Fibroblast of skin of back (primary cell): ENCODE measurements at places on chromosomes 3 and 15.
A peak's percentile ranks its signal among the peaks of the same experiment; 100 is the strongest.

DNA sequence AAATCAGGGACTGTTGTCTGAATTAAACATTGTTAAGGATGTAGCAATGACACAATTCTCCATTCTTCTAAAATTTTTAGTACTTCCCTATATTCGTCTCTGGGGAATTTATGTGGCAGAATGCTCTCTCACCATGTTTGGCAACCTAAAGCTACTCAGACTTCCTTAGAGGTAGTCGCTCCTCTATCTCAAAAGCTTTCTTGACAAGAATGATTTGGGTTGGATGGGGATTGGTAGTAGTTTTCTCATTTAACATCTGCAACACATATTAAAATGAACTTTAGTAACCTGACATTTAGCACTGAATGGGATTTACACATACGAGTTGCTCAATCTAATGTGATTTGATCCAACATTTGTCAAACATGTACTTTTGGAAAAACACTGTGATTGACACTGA lies 233.3 kb downstream of the RBMS3 start:
- no peak for DNase-seq

DNA sequence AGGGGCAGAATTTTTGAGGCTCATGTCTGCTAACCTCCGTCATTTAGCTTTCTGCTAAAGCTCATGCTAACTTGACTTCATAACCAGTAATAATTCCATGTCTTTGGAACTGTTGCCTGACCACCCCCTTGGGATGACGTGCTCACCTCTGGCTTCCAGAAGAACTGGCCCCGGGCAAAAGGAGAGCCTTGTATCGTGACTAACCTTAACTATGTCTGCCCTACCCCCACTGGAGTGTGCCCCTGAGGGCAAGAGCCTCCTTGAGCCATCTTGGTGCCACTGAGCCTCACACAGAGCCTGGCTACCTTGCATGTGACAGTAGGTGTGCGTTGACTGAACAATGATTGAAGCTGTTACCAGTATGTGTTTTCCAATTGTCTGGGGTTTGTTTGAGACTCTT lies 4.7 kb downstream of the LRRK1 start:
- DNase-seq = no peak

DNA sequence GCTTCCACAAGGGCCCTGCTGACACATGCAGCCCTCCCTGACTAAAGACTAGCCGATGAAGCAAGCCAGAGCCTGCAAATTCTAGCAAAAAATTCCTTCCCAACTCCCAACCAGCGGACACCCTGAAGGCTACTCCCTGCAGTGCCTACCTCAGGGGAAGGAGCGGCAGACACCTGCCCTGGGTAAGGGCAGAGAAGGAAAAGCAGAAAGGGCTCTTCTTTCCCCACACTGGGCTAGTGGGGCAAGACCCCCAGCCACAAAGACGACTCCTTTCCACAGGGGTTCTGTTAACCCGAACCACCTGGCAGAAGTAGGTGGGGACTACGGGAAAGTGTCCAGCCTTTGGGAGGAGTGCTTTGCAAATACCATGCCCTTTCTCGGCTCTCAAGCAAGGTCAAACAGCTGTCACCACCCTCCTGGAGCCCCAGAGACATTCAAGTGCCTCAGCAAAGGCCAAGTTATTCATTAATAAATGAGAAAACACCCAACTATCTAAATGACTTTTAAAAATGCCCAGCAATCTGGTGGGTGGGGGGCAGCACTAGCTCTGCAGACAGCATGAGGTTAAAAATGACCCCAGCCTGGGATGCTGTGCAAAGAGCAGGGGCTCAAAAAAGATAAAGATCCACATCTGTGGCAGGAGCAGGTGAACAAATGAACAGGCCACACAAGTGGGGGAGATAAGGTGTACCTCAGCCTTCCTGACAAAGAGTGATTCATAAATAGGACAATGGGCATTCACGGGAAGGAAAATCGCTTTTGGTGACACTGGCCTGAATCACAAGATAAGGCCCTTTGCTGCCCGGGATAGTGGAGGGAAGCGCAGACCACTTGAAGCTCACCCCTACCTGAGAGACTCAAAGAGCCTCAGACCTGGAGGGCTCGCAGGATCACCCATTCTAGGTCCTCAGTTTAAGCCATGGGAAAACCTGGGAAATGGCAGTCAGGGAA lies 33.0 kb downstream of the CCDC12 start:
- no peak for DNase-seq

DNA sequence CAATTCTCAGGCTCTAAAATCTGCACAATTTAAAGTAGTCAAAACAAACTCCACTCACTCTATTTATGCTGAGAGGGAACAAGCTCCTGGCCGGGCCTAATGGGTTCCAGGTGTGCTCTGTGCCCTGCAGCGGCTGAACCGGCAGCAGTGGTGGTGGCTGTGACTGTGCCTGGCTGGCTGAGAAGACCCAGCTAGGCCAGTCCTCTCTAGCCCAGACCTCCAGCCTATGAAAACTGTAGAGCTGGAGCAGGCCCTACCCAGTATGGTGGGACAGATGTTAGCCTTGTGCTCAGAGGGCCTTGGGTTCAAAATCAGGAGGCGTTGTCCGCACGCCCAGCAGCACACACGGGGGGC lies 37.0 kb downstream of the EPHB3 start:
- DNase-seq = no peak

DNA sequence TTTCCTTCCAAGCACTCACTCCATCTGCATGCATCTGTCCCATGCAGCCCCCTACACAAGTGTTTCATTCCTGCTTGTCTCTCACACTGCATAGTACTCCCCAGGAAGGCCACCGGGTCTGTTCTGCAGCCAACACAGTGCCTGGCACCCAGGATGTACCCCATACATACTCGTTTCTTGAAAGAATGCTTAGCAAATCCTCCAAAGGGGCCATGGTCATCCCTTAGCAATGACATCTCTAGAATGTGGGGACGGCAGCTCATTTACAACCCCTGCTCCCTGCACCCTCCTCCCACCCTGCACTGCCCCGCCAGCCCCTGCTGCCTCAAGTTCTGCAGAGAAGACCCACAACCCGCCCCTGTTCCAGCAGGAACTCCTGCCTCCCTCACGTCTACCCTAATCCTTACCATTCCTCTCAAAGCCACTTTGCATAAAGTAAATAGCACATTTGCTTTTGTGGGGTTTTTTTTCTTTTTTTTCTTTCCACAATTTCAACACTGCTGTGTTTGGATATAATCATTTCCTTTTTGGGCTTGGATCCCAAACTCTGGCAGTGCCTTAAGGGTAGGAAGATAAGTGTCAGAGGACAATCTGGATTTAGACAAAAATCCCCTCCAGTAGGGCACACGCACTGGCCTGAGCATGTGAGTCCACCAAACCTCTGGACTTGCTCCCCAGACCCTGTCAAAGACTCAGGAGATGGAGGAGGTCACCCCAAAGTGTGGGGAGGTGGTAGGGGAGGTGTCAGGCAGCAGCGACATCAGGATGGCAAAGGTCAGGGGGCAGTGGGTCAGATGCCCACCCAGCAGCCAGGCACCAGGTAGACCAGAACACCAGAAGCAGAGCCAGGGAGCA lies 68.4 kb downstream of the MEGF11 start:
- DNase-seq = no peak

DNA sequence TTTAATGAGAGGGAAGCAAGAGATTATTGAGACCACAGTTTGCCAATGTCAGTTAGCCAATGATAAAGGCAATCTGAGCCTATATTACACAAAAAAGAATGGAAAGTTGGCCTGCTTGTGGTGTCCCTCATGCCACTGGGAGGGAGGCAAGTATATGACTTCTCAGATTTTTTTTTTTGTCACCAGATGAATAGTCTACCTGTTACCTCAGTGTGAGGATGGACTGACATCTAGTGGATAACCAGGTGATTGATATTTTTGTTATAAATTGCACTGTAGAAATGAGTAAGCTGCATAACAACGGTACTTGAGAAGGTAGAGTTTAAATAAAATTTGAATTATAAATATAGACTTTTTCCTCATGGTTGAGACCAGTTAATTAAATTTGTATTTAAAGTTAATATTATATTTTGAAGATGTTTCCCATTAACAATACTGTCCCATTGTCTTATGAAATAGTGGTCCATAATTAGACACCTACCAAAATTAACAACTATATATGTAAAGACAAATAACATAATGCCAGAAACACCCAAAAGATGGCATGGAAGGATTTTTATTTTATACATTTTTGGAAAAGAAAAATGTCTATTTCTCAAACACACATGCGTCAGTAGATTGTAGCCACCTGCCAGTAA lies 237.8 kb upstream of the GADL1 start:
- peak; percentile 34 for DNase-seq

DNA sequence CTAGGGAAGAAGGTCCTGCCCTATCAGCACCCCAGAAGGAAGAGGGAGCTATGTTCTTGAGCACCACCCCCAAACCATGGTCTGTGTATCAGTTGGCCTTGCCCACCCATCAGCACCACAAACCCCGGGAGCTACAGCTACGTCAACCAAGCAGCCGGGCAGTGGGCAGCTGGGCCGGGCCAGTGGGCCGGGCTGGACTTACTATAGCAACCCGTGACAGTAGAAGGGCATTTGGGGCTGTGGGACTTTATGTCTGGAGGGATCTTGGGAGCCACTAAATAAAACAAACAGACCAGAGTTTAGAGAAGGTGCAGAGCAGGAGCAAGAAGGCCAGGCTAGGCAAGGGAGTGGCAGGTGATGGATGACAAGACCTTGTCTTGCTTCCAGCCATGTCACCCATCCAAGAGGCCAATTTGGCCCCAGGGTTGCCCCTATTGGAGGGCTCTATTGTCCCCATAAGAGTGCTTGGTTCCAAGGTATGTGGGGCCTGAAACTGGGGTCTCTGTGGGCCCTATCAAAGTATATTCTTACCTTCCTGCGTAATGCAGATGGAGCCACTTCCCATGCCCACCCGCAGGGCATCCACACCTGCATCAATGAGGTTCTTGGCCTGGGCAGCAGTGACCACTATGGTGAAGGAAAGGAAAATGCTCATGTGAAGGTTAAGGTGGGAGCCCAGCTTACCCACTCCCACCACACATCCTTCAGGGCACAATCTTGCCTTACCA lies 3.2 kb downstream of the IMPDH2 start:
- no peak for DNase-seq

DNA sequence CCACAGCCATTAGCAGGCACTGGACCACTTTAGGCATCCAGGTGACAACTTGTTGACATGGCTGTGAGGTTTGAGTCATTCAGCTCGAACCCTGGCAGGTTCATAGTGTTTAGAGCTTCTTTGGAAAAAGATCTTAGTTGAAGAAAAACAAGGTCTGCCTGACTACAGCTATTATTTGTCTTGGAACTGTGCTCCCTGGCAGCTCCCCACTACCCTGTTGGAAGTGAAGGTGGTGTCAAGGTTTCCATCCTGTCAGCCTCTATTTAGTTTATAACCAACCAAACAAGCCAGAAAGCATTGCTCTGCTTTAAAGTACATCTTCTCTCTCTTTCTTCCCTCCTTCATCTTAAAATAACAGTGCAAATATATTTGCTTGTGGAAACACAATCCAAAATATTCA lies 56.8 kb downstream of the KAT2B start:
- DNase-seq = no peak

- DNase-seq = no peak
These were observed 193.8 kb upstream of the PPP2R3A start for GRCh38 chr3:135771760-135772159.

- peak; percentile 94 for DNase-seq
These were observed 98.7 kb upstream of the BFSP2 start for GRCh38 chr3:133301194-133301593.

GRCh38 chr3:140391061-140391460 lies 286.8 kb upstream of the TRIM42 start:
- no peak for DNase-seq

- DNase-seq = peak; percentile 61
These were observed 960 bp downstream of the THBS1 start for GRCh38 chr15:39581793-39582285.

DNA sequence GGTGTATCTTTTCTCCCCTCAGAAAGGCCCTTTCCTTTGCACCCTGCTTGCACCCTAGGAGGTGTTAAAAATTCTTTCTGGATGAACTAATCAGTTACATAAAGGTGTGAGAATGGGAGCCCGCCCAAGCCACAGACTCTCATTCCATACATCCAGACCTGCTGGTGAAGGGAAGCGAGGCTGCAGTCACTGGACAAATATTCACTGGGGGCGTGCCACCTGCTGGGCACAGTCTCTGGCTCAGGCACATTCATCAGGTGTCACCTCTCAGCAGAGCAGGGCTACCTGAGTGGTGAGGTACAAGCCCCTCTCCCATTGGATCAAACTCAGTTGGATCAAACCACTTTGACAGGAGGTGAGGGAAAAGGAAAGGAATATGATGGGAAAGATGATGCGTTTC lies 52.0 kb downstream of the NTRK3 start:
- DNase-seq = no peak

- no peak for DNase-seq
These were observed 419.8 kb upstream of the NR2F2 start for GRCh38 chr15:95910643-95911212.

DNA sequence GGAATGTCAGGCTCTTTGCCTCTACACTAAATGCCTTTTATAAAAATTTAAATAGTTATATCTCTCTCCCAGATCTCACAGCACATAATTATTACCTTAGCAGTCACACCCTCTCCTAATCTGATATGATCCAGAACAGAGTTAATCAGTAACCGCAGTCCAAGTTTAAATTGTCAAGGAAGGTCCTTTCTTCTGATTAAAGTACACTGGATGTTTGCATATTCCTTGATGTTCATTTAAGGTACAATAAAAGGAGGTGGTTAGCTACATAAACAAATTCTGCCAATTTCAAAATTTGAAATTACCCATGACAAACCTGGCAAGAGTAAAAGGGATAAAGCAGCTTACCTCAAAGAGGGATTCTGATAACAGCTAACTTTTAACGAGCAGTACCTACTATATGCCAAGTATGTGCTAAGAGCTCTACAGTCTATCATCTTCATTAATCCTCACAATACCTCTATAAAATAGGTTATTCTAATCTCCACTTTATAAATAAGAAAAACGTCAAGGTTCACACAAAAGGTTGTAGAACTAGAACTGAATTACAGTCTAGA lies 4.3 kb downstream of the GOLIM4 start:
- DNase-seq = no peak

GRCh38 chr3:39142067-39142466 lies 11.3 kb downstream of the CSRNP1 start:
- no peak for DNase-seq

GRCh38 chr3:178434206-178434805 lies 101.9 kb upstream of the KCNMB2 start:
- peak; percentile 18 for DNase-seq

GRCh38 chr3:81713031-81713430 lies 48.4 kb downstream of the GBE1 start:
- DNase-seq = no peak
